ENCODE measurements at places on chromosomes 1 and 21. TPM values are rescaled to one million over a fixed set of nuclear protein-coding genes. Genes with fewer than 3 reads are reported as not detected.

The IL10 gene
- total RNA-seq, result 0.38 TPM

DNA sequence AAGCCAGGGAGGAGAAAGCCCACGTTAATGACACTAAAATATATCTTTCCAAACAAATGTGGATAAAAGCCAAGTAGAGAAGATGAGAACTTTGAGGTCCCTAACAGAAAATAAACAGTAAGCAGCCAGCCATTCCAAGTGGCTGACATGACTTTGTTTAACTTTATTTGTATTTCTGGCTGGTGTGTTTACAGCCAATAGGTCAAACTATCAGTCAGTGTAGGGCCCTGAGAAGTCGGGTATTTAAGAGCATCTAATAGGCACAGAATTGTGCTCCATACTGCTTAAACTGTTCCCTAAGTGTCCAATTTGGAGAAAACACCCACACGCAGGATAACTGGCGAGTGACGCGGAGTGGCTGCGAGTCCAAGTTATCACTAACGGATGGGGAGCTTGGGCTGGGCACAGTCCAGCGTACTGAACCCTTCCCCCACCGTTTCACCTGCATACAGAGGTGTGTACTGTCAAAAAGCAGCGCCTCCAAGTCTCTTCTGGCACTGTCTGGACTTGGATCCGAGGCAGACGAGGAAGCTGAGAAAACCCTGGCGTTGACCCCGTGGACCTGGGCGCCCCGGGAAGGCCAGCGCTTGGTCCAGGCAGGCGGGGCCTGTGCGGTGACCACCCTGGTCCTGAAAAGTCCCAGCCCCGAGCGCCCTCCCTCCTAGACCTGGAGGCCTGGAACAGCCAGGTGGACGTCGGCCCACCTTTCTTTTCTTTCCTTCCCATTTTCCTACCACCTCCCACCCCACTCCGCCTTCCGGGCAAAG, 662 bp upstream of the LGALS8 start:
- peak; percentile 41 for DNase-seq

- DNase-seq, result no peak
These were observed 9.0 kb downstream of the UMODL1 start for GRCh38 chr21:42079939-42080787.

- no peak for DNase-seq
These were observed 2.6 kb downstream of the SYPL2 start for GRCh38 chr1:109468903-109469302.

GRCh38 chr1:19305880-19306279, 6.1 kb downstream of the AKR7A2 start:
- DNase-seq, result no peak
